ENCODE measurements at places on chromosomes 16 and 17.
A peak's percentile ranks its signal among the peaks of the same experiment; 100 is the strongest.

DNA sequence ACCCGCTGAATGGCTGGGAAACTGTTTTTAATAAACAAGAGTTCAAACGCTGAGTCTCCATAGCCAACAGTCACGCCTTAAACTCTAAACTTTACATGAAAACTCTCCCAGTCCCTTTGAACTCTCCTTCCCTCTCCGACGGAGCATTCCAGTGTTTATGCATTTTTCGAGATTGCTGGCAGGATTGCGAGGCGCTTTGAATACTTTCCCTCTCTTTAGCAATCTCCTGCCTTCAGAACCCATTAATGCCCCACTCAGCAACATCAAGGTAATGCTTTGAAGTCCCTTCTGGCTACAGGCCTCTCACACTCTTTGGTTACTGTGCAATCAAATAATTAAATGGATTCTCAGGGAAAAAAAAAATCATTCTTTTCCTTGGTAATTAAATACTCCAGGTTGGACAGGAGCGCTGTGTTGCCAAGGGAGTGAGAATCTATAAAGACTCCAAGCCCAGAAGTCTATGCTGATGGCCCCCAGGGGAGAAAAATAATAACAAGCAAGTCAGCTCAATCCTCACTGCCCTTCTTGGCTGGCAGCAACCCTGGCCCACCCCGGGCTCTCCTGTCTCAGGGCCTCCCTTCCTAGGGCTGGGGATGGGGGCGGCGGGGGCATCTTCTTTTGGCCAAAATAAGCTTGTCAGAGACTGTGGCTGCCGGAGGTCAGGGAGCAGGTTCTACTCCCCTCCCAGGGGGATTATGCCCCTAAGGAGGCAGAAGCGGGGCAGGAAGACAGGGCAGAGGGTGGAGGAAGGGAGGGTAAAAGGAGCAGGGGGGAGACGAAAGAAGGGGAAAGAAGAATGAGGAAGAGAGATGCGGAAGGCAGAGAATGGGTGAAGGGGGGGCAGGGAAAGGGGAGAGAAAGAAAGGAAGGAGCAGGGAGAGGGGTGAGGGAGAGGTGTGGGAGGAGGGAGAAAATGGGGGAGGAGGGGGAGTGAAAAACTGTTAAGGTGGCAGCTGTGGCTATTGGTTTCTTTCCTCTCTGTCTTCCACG is 45.2 kb downstream of the AXIN2 start:
- DNase-seq: no peak

GRCh38 chr17:73595479-73595878 is 48.8 kb downstream of the SDK2 start:
- DNase-seq: peak; percentile 13

- DNase-seq: no peak
Measured at GRCh38 chr16:794853-795466, 5.6 kb downstream of the GNG13 start.

GRCh38 chr17:74059479-74060240 is 143.8 kb upstream of the RPL38 start:
- no peak for DNase-seq

- DNase-seq: no peak
Measured at GRCh38 chr16:31129568-31130335, 5.8 kb downstream of the PRSS8 start.

DNA sequence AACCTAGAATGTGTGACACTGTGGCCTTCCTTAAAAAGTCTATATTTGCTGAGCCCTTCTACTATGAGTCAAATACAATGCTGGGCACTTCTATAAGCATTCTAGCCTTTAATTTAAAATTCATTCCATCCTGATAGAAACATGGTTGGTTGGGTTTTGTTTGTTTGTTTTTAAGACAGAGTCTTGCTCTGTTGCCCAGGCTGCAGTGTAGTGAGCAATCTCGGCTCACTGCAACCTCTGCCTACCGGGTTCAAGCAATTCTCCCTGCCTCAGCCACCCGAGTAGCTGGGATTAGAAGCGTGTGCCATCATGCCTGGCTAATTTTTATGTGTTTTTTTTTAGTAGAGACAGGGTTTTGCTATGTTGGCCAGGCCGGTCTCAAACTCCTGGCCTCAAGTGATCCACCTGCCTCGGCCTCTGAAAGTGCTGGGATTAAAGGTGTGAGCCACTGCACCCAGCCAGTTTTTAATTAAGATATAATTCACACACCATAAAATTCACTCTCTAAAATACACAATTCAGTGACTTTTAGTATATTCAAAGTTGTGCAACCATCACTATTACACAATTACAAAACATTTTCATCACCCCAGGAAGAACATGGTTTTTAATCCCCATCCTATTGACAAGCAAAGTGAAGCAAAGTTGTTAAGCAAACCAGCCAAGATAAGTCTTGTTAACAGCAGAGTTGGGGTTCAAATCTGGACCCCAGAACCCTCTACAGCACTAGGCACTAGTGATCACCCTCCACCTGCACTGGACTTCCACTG is 42.8 kb downstream of the CMTM4 start:
- DNase-seq: no peak

DNA sequence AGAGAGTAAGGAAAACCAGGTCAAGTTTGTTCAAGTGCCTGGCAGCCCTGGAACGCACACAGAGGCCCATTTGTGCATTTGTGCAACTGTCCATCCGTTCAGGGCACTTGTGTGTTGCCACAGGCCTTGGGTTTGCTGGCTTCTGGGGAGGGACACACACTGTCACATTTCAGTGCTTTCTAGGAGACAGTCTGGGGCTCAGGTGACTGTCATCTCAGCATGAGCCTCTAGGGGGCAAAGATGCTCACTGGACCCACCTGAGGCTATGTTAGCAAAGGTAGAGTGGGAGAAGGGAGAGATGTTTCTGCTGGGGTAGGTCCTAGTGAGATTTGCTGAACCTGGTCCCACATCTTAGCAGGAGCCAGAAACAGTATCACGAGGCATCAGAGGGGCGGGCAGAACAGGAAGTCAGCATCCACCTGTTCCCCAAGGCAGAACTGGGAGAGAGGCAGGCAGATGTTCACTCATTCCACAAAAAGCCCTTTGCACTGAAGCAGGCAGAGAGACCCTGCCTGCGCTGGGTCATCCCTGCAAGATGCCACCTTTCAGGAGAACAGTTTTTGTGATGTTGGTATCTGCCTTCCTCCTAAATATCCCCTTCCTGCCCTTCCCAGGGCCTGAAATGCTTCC is 48.5 kb downstream of the RAI1 start:
- DNase-seq: peak; percentile 49

GRCh38 chr16:17538927-17539326 is 68.2 kb upstream of the XYLT1 start:
- no peak for DNase-seq

GRCh38 chr17:61201211-61201610 is 198.4 kb upstream of the TBX2 start:
- DNase-seq: no peak

DNA sequence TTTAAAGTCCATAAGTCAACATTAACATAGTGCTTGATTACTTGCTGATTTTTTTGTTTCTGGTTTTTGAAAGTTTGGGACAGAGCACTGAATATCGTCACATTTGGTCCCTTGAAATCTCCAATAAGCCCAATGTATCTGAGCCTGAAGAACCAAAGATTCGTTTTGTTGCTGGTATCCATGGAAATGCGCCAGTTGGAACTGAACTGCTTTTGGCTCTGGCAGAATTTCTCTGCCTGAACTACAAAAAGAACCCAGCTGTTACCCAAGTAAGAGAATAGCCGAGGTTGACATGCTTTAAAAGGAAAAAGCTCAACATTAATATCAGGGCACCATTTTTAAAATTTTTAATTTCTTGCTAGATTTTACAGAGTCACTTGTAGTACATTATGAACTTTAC is 27.7 kb upstream of the GOSR1 start:
- no peak for DNase-seq

DNA sequence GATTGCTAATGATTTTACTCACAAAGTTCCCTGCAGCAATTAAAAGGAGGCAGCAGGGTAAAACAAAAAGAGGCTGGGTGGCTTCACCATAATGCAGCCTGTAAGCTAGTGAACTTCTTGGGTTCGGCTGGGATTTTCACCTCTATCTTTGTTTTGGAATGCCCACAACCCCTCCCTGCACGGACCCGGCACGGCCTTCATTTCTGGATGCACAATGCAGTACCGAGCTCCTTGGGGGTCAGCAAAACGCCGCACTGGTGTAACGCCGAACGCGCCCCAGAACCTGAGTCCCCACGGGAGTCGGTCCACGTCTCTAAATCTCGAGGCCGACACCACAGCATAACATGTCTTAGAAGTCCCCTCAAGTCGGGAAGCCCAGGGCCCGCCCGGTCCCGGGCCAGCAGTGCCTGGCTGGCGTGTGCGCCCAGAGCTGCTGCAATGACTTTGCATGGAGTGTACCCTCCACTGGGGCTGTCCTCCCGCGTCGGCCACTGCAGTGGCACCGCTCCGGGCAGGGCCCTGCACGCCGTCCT is 759 bp downstream of the UBE2O start:
- no peak for DNase-seq

DNA sequence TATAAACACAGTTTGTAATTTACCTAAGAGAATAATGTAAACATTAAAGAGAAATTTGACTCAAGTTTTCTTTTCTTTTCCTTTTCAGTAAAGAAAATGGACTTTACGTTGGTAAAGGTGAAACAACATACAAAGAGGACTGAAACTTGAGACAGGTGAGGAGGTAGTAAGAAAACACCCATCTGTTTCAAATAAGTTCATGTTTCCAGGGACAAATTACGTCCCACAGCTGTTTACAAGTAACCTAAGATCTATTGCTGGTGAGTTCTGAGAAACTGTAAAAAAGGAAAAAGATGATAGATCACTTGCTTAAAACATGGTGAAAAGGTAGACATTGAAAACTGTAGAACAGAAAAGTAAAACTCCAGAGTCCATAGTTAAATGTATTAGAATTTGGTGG is 4.8 kb upstream of the ABCA5 start:
- no peak for DNase-seq

GRCh38 chr17:29640981-29641642 is 18.4 kb upstream of the CORO6 start:
- no peak for DNase-seq

GRCh38 chr17:12227547-12227946 is 206.9 kb downstream of the MAP2K4 start:
- no peak for DNase-seq

DNA sequence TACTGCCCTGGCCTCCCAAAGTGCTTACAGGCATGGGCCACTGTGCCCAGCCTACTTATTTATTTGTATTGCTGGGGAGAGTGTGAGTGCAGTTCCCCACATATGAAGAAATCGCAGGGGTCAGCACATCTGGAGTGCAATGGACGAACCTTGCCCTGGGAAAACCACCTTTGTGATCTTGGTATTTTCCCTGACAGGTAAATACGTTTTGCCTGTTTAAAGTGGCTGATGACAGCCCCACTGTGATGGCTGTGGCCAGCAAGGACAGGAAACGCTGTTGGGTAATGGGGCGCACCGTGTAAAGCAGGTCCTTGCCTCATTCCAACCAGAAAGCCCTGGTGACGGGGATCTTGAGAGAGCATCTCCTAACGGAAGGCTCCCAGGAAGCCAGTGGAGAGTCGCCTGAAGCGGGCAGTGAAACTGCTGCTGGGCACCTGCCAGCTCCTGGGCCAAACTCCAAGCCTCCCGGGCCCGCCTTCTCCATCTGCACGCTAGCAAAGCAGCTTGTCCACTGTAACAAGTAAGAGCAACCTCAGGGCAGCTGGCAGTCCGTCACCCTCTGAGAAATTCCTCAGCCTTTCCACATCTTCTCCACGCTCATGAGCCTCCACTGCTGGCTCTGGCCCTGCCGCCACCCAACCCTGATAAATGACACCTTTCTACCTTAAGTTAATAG is 17.5 kb downstream of the EMC8 start:
- no peak for DNase-seq

DNA sequence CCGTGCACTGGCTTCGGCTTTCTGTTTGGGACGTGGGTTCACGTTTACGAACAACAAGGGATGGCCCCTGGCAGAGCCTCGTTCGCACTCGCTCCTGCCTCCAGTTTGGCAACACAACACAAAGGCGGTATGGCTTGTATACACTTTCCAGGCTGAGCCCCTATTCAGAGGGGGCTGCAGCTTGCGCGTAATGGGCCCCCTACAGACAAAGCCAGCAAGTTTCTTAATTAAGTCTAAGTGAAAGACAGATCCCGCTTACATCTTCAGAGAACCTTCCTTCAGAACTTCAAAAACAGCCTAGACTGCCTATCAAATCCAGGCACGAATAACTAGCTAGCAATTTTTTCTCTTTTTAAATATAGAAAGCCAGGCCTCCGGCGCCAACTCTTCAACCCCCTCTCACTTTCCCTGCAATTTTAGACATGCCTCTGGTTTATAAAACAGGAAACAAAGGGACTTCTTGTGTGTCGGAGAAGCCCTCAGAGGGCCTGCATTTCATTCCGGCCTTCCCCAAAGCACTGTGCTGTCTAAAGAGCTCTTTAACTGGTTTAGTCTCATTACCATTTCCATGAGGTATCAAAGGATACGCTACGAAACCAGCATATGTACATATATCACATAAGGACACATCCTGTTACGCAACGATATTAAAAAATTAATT is 244.9 kb downstream of the STX8 start:
- no peak for DNase-seq

GRCh38 chr17:38627957-38628356 is 22.2 kb upstream of the SRCIN1 start:
- DNase-seq: no peak

DNA sequence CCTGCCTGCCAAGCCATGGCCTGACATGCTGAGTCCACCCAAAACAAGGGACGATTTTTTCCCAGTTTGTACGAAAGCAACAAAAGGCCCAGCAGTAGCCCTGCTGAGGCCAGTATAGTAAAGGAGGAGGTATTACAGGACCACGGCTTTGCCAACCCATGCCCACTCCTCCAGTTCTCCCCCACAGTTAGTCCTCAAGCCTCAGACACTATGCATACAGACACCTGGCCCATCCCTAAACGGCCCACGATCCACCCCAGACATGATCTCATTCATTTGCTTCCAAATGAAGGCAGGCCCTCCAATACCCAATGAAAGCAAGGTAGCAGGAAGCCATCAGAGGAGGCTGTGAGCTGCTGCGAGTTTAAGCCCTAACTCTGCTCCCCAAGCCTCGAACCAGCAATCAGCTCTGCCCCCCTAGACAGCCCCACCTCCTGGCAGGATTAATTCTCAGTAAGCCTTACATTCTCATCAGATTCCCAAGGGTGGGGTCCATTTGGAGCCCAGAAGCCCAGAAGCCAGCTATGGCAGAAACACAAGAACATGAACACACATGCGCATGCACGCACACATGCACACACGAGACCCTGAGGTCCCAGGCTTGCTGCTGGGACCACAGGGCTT is 4.9 kb downstream of the HDAC5 start:
- no peak for DNase-seq

GRCh38 chr16:11624636-11625607 is 38.2 kb upstream of the LITAF start:
- no peak for DNase-seq

All from stimulated activated CD4-positive, alpha-beta T cell treated with anti-CD3 and anti-CD28 coated beads, Interleukin-12 subunit alpha, Interleukin-12 subunit beta, amount 100 ng/mL, for 4 hours (primary cell).